ENCODE measurements at places on chromosomes 1 and 21.

DNA sequence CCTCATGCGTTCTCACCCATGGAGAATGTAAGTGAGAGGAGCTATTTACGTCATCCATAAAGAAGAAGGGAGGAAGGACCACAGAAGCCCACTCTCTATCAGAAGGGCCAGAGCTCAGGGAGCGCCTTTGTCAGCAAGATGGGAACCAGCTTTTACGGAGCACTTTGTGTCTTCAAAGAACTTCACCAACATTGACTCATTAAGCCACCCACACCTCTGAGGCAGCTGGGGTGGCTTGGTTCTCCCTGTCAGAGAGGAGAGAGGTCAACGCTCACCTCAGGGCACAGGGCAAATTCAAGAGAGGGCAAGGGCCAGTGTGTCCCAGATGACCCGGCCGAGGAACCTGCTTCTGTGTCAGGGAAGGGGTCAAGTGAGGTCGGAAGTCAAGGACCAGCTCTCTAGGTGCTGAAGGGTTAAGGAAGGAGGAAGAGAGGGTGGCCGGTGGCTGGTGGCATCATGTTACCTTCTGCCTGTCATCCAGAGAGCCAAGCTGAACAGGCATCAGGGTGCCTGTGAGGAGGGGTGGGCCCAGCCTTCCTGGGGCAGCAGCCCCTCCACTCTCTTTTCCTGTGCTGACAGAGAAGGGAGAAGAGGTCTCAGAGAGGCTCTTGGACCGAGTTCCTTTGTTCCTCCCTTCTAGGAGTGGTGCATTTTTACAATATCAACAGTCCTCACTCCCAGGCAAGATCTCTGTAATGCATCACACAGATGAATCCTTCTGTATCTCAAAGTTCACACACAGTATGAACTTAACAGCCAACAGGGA lies 109.0 kb downstream of the ETS2 start:
- no peak for DNase-seq

DNA sequence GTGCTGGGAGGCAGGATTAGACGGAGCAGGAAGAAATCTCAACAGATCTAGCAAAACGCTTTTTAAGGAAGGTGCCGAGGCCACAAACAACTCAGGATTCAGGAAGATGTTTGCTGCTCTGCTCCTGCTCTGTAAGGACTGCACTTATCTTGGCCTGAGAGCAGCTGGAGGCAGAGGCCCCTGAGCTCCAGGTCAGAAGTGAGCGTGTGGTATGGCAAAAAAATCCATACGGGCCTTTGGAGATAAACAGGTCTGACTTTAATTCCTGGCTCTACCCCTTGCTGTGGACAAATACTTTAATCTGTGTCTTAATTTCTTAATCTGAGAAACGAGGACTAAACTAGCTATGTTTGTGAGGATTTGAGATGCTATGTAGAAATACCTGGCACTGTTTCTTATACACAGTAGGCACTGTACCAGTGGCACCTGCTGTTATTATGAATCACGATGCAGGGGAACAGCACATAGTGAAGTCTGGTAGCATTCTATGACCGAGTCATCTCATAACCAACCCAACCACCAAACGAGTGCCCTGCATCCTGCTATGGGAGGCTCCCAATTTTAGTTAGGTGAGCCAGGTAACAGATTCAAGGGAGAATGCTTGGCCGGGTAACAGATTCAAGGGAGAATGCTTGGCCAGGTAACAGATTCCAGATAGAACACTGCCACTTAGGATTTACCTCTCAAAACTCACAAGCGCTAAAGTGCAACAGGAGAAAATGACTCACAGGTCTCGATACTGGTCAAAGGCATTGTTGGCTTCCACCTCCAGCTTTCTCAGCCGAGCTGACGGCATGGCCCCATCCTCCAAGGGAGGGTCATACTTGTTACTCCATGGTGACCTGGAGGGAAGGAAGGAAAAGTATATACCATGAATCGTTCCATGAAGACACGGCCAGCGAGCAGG lies 65.9 kb downstream of the SLC66A1 start:
- DNase-seq, result no peak

DNA sequence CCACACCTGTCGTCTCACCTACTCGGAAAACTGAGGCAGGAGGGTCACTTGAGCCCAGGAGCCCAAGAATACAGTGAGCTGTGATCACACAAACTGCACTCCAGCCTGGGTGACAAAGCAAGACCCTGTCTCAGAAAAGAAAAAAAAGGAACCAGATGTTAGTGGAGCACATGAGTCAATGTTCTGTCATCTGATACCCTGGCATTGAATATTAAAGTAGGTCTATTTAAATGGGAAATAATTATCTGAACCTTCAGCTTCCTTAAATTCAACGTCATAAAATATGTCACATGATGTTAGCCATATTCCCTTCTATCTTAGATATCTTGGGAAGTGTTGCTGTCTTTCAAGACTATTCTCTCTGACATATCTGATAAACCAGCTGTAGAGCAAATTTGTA lies 47.3 kb downstream of the NCAM2 start:
- DNase-seq, result no peak

DNA sequence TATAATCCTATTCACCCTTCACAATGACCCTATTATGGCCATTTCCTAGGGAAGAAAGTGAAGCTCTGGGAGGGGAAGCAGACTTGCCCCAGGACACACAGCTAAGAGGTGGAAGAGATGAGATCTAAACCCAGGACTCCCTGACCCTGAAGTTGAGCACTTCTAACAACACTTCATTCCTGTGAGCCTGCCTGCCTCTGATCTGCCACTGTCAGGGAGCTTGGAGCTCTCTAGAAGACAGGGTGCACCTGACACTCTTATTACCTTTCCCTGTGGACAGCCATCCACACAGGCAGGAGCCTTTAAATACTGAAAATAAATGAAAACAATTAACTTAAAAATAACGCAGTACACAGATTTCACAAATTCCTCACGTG lies 599 bp downstream of the MKNK1 start:
- DNase-seq, result no peak

- no peak for DNase-seq
Measured at GRCh38 chr1:154574716-154575115, 7.1 kb downstream of the CHRNB2 start.

GRCh38 chr1:195766709-195767108 lies 841.5 kb downstream of the KCNT2 start:
- no peak for DNase-seq

GRCh38 chr1:162019006-162019405 lies 4.7 kb downstream of the OLFML2B start:
- DNase-seq, result no peak

GRCh38 chr21:36551731-36552433 lies 72.0 kb upstream of the CLDN14 start:
- no peak for DNase-seq

GRCh38 chr21:36330904-36331303 lies 10.9 kb downstream of the MORC3 start:
- peak; percentile 67 for DNase-seq

GRCh38 chr1:18588093-18588492 lies 42.6 kb upstream of the PAX7 start:
- no peak for DNase-seq

GRCh38 chr1:13817906-13818305 lies 117.9 kb downstream of the PRDM2 start:
- no peak for DNase-seq

GRCh38 chr1:11838349-11839272 lies 9.0 kb downstream of the NPPA start:
- peak; percentile 43 for DNase-seq

DNA sequence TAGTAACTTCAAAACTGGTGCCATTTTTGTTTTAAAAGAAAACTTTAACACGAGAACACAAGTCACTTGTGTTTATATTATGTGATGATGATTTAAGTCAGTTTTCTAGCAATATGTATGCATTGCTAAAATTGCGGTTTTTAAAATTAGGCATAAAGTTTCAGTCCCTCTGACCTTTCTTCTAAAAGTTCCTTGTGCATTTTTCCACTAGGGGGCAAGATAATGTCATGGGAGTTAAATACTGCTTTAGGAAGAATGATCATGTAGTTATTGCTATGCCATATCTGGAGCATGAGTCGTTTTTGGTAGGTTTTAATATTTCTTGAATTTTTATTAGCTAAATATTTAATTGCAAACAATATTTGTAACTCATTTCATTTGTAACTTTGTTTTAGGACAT lies 10.7 kb downstream of the CDC7 start:
- DNase-seq, result no peak

All from left colon (tissue), 2 donors.